ENCODE measurements at places on chromosomes 3 and 15.

GRCh38 chr3:71872256-71872655, 87.3 kb upstream of the PROK2 start:
- DNase-seq, result no peak

- DNase-seq, result no peak
Observed at GRCh38 chr3:24963762-24964625, 464.1 kb upstream of the RARB start.

- DNase-seq, result no peak
Observed at GRCh38 chr15:95884276-95884675, 446.2 kb upstream of the NR2F2 start.

DNA sequence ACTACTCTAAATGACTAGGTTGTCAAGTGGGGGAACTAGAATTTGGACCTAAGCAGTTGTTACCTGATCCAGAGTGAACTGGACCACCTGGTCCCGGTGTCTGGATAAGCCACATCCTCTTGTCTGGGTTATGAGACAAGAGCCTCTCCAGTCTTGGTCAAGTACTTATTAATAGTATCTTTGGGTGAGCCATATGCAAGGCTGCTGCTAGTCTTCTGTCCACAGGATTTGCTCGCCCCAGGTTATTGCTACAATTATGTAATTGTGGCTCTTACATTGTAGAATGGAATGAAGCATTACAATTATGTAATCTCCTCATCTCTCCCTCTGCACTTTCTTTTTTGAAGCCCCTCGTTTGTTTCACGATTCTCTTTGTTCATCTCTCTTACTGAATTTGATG, 24.0 kb upstream of the AGBL1 start:
- no peak for DNase-seq

Measured in effector memory CD8-positive, alpha-beta T cell (primary cell).